ENCODE measurements at places on chromosomes 11 and 22.

- DNase-seq = no peak
Measured at GRCh38 chr11:44622190-44622650, 56.8 kb downstream of the CD82 start.

- no peak for DNase-seq
Measured at GRCh38 chr11:74434528-74434927, 32.8 kb downstream of the KCNE3 start.

DNA sequence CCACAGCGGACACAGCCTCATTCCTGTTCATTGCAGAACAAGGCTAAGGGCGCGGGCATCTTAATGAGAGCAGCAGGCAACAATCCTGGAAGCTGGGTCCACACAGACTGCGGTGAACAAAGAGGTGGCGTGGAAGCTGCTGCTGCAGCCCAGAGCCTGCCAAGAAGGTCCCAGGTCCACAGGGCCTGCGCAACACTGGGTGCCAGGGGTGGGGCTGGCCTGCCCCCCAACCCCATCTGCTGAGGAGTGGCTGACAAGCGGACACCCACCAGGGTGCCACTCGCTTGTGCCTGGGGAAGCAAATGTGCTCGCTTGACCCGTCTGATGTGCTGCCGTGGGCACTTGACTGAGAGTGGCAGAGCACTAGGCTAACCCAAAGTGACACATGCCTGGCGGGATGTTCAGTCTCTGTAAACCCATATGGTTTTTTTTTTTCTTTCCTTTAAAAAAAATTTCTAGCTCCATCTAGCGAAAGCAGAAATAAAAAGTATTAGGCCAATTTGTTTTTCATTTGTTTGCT is 83.2 kb upstream of the PITPNB start:
- DNase-seq = no peak

GRCh38 chr11:69447786-69448185 is 33.7 kb upstream of the LINC01488 start:
- DNase-seq = no peak

GRCh38 chr22:29314537-29315285 is 786 bp downstream of the RASL10A start:
- no peak for DNase-seq

DNA sequence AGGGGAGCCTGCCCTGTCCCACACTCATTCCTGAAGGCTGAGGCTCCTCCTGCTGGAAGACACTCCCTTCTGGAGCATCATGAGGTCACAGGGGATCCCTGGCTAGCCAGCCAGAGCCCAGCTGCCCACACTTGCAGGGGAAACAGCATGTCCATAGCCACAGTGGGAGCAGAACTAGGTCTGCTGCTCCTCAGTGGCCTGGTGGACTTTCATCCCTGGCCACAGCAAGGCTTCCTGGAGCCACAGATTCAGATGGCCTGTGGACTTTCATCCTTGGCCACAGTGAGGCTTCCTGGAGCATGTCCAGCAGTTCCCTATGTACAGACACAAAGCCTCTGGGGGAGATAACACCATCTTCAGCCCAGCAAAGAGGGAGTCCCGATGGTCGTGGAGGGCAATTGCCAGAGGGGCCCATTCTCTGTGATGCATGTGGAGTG is 5.9 kb upstream of the APOL6 start:
- DNase-seq = no peak

DNA sequence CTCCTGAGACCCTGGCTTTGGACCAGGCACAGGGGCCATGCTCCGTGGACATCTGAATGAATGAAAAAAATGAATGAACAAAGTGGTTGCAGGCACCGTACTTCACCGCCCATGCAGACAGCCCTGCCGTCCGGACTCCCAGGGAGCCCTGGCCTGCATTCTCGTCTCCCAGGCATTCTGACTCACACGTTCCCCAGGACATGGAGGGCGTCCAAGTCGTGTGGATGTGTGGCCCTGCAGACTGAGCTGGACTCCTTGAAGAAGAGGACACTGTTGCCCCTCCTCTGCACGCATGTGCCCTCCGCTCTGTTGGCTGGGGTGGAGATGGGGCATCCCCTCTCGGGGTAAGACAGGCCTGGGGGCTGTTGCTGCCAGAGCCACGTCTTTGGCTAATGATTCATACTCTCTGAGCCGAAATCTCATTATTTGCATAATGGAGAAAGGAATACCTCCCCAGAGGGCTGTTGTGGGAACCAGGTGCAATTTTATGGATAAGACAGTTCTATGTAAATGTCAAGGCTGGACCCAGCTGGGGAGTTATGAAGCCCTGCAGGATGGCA is 49.7 kb downstream of the RTL6 start:
- DNase-seq = no peak

DNA sequence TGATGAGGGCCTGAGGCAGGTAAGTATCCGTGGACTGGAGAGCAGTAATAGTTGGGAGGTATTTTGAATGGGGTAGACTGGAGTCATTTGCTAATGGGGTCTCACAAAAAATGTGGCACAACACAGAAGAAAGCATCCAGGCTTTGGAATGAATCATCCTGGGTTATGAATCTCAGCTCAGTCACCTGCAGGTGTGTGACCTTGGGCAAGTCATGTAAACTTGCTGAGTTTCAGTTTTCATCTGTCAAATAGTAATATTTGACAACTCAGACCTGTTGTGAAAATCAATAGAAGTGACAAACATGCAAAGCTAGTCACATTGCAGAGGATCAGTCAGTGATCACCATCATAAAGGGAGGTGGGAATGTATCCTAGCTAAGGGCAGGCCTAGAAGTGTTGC is 232.0 kb upstream of the TENM4 start:
- DNase-seq = no peak

DNA sequence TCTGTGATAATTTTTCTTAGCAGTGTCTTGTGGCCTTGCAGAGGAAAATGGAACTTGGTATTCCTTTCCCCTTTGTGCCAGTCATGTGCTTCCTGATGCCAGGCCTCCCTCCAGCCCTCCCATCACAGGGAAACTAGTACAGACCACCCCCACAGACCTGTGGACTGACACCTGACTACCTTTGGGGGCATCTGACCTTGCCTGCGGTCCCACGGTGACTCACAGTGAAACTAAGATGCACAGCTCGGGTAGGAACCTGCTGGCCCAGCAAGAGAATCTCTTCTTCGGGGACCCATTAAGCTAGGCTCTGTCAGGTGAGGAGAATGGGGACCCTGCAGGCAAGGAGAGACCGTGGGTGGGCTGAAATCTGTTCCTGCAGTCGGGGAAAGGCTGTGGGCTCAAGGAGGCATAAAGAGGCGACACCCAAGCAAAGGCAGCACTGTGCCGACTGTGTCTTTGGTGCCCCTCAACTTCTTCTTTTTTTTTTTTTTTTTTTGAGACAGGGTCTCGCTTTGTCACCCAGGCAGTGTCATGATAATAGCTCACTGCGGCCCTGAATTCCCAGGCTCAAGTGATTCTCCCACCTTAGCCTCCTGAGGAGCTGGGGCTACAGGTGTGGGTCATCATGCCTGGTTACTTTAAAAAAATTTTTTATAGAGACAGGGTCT is 20.8 kb upstream of the PEX26 start:
- no peak for DNase-seq

- DNase-seq = no peak
Measured at GRCh38 chr11:8313504-8314090, 49.9 kb upstream of the LMO1 start.

DNA sequence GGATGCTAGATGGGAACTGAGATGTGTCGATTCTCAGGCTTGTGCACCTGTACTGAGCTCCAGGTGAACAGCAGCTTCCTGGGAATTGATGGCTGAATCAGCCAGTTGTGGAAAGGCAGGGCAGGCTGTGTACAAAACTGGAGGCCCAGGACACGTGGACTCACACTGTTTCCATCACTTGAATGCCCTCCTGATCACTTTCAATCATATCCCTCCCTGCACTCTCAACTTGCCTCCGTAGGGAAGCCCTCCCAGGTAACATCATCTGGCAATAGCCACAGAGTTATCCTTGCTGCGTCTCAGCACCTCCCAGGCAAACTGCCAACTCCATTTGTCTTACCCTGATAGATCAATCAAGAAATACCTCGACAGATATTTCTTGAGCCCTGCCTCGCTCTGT is 10.1 kb downstream of the FAM83F start:
- DNase-seq = no peak

GRCh38 chr22:36323855-36324331 is 63.9 kb downstream of the MYH9 start:
- DNase-seq = no peak

- peak; percentile 30 for DNase-seq
Measured at GRCh38 chr11:75536786-75537641, 11.3 kb upstream of the GDPD5 start.

DNA sequence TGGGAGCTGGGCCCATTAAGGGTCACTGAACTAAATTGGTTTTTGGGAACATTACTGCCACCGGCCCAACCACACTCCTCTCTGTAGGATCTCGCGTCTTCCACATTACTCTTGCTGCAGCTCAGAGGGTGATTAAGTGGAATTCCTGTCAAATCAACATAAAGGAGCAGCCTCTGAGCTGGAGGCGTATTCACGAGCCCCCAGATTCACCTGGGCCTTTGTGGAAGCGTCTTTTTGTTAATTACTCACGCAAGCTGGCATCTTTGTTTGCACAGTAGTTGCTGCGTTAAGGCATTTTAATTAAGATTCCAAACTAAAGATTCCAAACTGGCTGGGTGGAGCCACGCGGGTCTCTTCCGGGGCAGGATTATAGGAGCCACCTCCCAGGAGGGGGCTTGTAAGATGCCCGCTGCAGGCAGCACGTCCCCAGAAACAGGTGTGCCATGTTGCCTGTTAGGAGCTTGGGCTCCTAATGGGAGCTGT is 21.5 kb upstream of the RFPL3 start:
- no peak for DNase-seq

DNA sequence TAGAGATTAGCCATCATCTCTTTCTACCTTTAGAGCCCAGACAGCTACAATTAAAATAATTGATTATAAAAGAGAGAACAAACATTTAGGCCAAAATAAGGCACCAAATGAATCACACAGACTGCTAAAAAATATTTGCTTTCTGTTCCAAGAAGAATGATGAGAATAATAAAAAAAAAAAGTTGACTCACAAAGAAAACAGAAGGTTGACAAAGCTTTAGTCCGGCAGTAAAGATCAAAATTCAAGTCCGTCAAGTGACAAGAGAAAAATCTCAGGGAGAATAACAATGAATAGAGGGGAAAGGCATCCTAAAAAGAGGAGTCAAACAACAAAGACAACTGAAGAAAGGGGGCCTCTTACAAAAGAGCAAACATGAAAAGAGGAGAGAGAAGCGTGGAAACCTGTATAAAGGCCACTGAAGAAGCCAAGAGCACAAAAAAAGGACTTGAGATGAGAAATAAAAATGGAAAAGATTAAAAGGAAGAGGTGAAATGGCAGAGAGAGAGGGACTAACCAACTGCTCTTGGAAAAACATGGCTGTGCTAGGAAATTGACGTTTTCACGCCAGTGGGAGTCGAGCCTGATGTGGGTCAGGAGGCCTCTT is 910.2 kb downstream of the OPCML start:
- DNase-seq = no peak

GRCh38 chr22:37556710-37557109 is 3.6 kb upstream of the CDC42EP1 start:
- DNase-seq = no peak

Measured in activated CD4-positive, alpha-beta T cell treated with anti-CD3 and anti-CD28 coated beads for 4 hours (primary cell).